Activated T-helper 1 cell treated with anti-CD3 and anti-CD28 coated beads, Interleukin-2, amount 50 U/mL, for 16 hours (primary cell): ENCODE measurements at places on chromosomes 1 and 21.

DNA sequence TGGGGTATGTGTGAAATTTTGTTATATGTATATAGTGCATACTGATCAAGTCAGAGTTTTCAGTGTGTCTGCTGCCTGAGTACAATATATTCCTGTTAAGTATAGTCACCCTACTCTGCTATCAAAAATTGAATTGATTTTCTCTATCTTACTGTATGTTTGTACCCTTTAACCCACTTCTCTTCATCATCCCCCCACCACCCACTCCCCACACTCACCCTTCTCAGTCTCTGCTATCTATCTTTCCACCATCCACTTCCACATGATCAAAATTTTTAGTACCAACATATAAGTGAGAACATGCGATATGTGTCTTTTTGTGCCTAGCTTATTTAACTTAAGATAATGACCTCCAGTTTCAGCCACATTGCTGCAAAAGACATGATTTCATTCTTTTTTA is 4.2 kb downstream of the LY9 start:
- no peak for DNase-seq

DNA sequence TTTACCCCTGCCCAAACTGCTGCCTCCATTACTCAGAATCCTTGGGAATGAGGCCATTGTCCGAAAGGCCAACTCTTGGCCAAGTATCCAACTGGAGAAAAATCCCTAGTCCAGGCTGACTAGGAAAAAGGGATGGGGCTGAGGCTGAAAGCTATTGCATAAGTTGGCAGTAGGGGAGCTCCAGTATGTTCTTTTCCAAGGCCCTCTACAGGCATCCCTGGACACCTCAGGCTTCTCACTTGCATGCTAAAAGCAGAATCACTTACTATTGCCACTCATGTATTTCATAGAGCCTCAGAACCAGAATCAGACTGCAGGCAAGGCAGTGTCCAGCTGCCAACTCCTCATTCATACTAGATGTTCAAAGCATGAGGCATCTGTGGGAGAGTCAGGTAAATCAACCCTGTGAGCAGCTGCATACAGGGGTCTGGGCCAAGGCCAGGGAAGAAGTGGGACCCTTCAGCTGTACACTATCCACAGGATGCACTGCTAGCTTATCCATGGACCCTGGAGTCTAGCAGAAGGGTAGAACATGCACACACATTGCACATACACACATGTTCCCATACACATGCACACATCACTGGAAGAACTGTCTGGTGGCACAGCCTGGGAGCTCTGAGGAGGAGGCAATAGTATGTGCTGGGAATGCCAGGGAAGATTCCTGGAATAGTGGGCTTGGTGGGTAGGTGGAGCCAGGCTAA is 195.3 kb downstream of the C1orf94 start:
- DNase-seq: no peak

GRCh38 chr1:163896001-163896400 is 574.2 kb downstream of the NUF2 start:
- no peak for DNase-seq

GRCh38 chr1:22449636-22450035 is 2.0 kb upstream of the ZBTB40 start:
- DNase-seq: no peak

GRCh38 chr1:57422271-57423134 is 1.4 kb downstream of the DAB1 start:
- DNase-seq: no peak

GRCh38 chr1:81876901-81877733 is 76.4 kb downstream of the ADGRL2 start:
- DNase-seq: no peak
